ENCODE measurements at places on chromosomes 1 and 21.

DNA sequence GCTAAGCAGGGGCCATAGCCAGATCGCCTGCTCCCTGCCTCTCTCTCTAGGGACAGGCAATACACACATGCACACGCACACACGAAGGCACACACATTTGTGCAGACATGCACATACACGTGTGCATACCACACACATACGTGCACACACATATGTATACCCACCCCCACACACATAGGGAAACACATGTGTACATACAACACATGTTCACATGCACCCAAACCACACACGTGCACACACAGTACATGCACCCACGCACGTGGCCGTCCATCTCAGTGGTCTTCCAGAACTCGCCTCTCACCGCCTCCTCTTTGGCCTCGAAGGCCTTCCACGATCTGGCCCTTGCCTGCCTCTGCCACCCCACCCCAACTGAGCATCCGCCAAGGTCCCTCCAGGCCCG is 25.3 kb upstream of the PEX10 start:
- DNase-seq: no peak

GRCh38 chr1:162299018-162299417 is 77.6 kb downstream of the SPATA46 start:
- DNase-seq: no peak

DNA sequence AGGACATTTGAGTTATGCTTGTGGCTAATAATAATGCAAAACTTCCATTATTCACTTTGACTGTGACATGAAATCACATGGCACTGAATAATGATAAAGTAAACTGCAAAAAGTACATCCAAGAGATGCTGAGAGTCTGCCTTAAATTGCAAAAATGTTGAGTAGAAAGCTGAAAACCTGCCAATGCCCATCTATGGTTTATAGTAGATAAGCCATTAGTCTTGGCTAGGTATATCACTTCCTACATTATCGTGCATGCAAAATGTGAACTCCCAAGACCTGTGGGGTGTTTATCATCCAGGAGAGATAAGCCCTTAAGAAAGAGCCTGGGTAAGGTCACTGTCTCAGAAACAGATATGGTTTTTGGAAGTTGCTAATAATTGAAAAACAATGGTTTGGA is 208.7 kb upstream of the DPYD start:
- no peak for DNase-seq

GRCh38 chr1:232542633-232543593 is 87.0 kb downstream of the SIPA1L2 start:
- DNase-seq: no peak

GRCh38 chr1:205669341-205670149 is 10.8 kb downstream of the SLC45A3 start:
- DNase-seq: no peak

- no peak for DNase-seq
These were observed 1.3 kb downstream of the GIPC2 start for GRCh38 chr1:78047106-78047505.

- no peak for DNase-seq
These were observed 693 bp downstream of the RAB4A start for GRCh38 chr1:229271448-229272159.

DNA sequence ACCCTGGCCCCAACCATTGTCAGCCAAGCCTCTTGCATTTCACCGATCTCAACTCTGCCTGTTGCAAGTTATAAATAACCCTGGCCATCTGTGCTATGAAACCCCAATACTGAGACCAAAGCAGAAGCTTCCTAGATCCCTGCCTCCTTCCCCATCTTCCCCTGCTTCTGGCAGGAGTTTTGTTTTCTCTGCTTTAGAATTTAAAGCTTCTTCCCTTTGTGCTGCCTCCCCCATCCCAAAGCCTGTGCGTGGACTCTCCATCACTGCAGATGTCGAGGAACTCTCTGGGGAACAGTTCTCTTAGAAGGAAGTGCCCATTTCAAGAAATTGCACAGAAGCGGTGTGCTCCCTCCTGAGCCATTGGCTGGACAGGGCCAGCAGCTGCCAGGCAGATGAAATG is 17.4 kb upstream of the MYOG start:
- no peak for DNase-seq

- peak; percentile 73 for DNase-seq
These were observed 9.0 kb downstream of the IGSF9 start for GRCh38 chr1:159936273-159936904.

GRCh38 chr1:226248091-226248490 is 24.6 kb downstream of the MIXL1 start:
- no peak for DNase-seq

DNA sequence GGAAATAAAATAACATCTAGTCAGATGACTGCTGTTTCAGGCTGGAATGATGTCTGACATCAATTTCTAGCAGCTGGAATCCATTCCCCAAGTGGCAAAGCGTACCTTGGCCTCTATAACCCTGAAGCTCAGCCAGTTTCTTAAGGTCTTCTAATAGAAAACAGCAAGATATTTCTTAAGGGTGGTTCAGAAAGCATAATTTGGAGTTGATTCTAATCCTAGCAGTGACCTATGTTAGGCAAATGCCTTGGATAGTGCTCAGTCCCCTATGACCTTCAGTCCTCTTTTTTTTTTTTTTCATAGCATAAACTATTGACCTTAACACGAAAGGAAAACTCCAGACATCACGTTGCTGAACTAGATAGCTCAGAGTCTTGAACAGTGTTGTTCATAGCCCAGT is 56.5 kb downstream of the LAMC2 start:
- DNase-seq: no peak

DNA sequence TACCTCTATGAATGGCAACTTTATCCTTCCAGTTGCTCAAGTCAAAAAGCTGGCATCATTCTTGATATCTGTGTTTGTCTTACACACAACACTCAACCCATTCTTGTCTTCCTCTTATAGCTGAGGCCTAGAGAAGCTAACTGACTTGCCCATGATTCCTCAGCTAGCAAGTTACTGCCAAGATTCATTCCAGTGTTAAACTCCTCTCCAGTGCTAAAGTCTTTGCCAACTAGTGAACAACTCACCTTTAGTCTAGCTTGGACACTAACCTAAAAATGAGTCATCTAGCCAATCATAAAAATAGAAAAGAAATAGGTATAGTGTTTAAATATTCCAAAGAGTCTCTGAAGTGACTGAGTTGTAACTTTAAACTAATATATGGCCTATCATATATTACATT is 45.6 kb upstream of the RGS2 start:
- DNase-seq: no peak

DNA sequence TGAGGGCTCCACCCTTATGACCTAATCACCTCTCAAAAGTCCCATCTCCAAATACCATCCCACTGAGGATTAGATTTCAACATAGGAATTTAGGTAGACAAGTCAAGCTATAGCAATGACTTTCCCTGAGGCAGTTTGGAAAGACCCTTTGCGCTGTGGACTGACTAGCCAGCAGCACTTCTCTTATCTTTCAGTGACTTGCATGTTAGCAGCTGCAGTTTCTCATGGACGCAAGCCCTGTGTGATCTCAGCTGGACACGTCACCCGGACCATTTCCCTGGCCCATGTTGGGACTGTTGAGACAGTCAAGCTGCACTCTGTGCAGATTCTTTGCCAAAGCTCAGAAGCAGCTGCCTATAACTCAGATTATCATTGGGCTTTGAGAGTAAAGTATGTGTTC is 408.1 kb upstream of the USP24 start:
- DNase-seq: no peak

DNA sequence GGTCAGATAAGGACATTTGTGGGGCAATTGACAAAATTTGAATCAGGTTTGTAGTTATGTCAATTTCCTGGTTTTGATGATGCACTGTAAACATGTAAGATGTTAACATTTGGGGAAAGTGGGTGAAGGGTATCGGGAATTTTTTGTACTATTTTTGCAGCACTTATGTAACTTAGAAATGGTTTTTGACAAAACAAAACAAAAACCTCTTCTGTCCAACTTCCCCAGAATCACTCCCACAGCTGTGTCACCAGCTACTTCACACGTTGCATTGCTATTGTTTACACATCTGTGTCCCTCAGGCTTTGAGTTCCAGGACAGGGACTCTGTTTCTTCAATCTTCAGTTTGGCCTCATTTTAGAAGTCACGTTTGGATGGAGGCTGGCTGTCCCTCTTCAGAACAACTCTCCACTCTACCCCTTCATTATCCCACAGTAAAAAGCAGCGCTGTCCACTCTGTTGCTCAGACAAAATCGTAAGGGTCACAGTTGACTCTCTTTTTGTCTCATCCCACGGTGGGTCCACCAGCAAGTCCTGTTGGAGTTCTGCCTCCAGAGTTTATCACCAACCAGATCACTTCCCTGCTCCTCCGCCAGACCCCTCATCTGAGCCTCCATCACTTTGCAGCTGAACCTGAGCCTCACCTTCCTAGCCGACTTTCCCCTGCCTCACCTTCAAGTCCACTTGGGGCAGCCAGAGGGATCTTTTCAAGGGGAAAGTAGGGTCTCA is 63.2 kb downstream of the NENF start:
- DNase-seq: no peak
